Caudate nucleus (tissue), 63 donors: ENCODE measurements at places on chromosomes 12 and 14.
A peak's percentile ranks its signal among the peaks of the same experiment; 100 is the strongest.

DNA sequence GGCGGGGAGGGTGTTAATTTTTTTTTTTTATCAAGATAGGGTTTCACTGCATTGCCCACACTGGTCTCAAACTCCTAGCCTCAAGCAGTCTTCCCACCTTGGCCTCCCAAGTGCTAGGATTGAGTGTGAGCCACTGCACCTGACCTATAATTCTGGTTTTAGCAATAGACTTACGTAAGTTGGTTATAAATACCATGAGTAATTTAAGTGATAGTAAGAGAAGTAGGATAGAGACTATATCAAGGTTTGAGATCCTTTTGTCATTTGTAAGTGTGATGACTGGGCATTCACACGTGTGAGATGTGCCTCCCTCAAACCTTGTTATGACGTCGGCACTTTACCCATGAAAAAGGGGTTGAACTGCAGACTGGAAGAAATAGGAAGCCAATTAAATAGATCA is 22.5 kb downstream of the SINHCAF start:
- no peak for DNase-seq

DNA sequence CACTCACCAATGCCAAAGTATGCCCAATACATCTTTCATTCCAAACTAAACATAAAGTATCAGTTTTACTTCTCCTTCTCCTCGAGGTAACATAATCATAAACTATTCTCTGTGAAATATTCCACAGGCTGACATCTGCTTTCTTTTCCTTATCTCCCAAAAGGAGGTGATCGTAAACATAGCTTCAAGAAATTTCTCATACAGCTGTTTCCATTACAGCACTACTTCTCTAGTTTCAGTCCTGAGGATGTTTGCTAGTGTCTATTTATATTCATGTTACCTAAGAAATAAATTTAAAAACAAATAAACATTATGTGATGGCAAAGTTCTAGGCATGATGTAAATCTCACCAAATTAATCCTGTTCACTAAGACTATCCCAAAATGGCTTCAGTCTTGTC is 90.1 kb upstream of the CPSF6 start:
- no peak for DNase-seq

DNA sequence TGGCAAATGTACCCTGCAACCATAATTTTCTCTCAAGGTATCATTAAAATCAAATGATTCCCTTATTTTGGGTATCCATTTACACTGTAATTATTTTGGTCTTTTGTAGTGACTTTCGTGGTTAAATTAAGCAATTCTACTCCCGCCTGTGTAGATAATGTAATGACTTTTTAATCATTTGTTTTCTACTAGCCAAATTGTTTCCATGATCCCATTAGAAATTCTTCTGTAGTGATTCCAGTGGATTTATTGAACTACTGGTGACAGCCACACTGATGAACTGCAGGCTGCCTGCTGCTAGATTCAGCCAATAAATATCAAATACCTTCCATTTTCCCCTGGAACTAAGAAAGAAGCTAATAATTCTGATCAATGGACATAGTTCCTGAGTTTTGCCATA is 96.0 kb downstream of the WIF1 start:
- DNase-seq: no peak

- DNase-seq: no peak
These were observed 199.8 kb downstream of the RBM19 start for GRCh38 chr12:113766131-113766878.

DNA sequence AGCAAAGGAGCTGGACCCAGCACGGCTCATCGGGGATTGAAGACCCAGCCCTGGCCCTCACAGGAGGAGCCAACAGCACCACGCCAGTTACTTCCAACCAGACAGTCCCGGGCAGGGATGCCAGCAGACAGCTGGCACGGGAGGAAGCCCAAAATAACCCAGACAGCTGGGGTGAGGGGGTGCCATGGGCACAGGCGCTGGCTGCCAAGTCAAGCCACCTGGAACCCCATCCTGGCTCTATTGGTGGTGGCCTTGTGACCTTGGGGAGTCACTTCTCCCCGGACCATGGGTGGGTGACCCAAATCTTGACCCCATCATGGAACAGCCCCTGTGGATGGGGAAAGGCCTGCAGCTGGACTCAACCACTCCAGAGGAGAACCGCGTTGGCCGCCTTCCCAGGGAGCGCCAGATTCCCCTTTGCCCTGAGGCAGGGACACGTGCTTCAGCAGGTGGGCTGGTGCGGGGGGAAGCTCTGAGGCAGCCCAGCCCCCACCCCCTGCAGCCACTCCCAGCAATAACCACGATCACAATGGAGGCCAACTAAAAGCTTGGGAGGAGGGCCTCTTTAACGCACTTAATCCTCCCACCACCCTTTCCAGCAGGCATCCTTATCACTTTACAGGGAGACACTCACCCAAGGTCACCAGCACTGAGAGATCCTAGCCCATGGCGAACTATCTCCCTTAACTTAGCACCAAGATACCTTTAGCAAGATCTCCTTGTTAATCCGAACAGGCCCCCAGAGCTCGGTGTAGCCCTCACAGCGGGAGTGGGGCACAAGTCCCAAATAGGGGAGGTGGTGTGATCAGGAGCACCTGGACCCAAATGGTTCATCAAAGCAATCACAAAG is 4.7 kb upstream of the RHOF start:
- peak; percentile 67 for DNase-seq

DNA sequence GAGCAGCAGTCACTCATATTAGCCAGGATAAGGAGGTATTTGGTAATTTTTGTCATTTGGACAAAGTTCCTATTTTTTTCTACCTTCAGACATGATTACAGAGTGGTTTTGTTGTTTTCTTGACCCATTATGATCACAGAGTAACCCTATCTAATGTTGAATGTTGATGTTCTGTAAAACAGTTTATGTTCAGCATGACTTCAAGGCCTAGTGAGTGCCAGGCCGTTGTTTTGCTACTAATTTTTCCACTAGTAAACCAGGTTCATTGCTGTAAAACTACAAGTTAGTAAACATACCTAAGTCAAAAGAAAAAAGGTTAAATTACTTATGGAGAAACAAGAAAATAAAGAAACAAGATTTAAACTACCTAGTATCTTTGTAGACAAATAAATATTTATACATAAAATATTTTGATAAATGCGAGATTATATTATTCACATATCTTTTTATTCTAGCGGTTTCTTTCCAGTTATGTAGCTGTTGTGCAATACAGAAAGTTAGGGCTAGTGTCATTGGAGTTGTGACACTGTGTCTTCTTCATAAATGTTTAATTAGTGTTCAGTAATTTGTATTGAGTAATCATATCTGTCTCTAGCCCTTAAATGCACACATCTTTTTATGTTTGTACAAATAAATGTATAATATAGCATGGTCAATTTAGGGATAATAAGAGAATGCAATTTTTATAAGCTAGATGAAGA is 16.5 kb downstream of the ETNK1 start:
- DNase-seq: no peak

GRCh38 chr12:112331886-112332285 is 50.3 kb downstream of the HECTD4 start:
- DNase-seq: no peak

GRCh38 chr12:31228811-31229792 is 96.8 kb downstream of the SINHCAF start:
- DNase-seq: no peak

DNA sequence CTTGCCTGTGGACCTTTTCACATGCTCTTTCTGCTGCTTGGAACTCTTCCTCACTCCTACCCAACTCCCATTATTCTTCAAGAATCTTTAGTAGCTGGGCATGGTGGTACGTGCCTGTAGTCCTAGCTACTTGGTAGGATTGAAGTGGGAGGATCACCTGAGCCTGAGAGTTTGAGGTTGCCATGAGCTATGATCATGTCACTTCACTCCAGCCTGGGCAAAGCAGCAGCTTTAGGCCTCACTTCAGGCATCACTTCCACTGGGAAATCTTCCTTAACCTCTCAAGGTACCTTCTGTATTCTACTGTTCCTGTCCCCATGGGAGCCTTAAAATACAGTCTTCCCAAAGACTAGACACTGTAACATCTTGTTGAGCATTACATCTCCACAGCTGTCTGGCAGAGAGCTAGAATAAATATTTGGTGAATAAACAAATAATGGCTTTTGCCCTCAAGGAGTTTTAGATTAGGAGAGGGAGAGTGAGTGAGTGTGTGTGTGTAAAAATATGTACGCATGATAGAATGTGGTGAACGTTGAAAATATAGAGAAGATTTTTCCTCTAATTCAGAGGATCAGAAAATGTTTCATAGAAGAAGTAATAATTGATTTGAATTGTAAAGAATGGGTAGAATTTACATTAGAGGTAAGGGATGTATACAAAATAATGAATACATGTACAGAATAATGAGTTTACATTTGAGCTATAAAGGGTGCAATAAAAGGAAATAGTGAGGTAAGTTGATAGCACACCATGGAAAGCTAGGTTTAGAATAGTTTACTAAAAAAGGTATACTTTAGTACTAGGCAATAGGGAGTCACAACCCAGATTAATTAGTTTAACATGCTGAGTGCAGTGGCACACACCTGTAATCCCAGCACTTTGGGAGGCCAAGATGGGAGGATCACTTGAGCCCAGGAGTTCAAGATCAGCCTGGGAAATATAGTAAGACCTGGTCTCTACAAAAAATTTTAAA is 29.2 kb upstream of the BMAL2 start:
- DNase-seq: no peak

- no peak for DNase-seq
These were observed 345.2 kb upstream of the KITLG start for GRCh38 chr12:88925454-88925853.

- no peak for DNase-seq
These were observed 146.2 kb downstream of the DACT1 start for GRCh38 chr14:58783792-58784511.

DNA sequence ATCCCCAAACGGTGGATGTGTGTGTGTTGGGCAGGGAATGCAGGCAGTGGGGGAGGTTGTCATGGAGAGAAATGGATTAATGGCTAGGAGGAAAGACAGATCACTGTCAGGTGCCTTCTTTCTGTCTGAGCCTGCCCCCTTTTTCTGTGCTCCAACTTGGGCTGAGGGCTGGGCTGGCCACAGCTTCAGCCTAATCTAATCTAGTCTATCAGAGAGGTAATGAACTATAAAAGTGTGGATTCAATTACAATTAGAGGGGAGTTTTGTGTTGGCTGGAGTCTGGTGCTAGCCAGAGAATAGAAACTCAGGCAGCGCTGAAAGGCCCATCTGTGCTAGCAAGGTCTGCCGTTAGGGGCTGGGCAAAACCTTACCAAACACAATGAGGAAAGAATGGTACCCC is 41.2 kb downstream of the NEUROD4 start:
- no peak for DNase-seq

DNA sequence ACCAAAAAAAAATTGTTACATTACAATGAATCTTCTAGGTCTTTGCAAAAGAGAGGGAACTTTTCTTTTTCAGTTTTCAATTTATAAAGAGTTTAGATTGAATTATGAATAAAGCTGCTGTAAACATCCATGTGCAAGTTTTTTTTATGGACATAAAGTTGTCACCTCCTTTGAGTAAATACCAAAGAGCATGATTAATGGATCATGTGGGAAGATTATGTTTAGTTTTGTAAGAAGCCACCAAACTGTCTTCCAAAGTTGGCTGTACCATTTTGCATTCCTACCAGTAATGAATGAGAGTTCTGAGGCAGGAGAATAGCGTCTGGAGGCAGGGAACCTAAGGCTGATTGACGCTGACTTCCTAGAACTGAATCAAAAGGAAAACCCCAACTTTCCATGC is 30.2 kb downstream of the LEMD3 start:
- DNase-seq: no peak

GRCh38 chr14:59829469-59830337 is 40.9 kb downstream of the RTN1 start:
- no peak for DNase-seq

DNA sequence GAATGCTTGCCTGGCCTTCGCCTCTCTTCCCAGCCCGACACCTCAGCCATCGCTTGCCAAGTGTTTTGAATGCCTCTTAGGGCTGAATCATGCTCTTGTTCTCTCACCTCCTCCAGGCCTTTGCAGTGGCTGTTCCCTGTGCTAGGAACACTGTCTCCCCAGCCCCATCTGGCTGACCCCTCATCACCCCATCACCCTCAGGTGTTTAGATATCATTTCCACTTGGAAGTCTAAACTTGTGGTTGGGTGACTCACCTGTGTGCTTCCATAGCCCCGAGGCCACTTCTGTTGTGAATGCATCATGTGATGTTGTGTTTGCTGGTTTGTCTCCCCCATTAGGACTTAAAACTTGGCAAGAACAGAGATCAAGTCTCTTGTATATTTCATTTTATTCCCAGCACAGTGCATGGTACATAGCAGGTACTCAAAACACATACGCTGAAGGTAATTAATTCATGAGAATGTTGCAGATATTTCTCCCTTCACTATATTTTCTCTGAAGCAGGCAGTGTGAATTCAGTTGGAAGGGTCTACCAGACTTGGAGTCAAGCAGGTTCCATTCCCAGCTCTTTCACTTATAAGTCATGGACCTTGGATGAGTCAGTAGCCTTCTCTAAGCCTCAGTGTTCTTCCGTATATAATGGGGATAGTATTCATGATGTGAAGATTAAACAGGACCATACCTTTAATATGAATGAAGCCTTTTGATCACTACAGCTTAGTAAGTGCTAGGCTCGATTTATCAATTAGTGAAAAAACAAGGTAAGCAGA is 67.8 kb downstream of the HRK start:
- DNase-seq: no peak

- no peak for DNase-seq
These were observed 148.8 kb downstream of the TMEM30B start for GRCh38 chr14:61132336-61132735.
